ENCODE measurements at places on chromosomes 16 and 17. TPM values are rescaled to one million over a fixed set of nuclear protein-coding genes. Genes with fewer than 3 reads are reported as not detected.

- no peaks in the 10 kb centered on the region for H3K4me1 ChIP-seq
- H3K27ac ChIP-seq, result no peak overlapping the region
- no peaks in the 10 kb centered on the region for H3K27me3 ChIP-seq
- peaks cover 17% of the 10 kb centered on the region for H3K36me3 ChIP-seq
These were observed 23.8 kb downstream of the UNC13D start for GRCh38 chr17:75820094-75821080.

- DNase-seq, result no peak
- H3K4me1 ChIP-seq, result no peaks in the 10 kb centered on the region
- no peaks in the 10 kb centered on the region for H3K27me3 ChIP-seq
- H3K36me3 ChIP-seq, result no peaks in the 10 kb centered on the region
- H3K4me3 ChIP-seq, result no peak overlapping the region
These were observed 185.6 kb downstream of the UTP18 start for GRCh38 chr17:51445946-51446345.

GRCh38 chr16:19240494-19240893 lies 45.0 kb upstream of the CLEC19A start:
- H3K27ac ChIP-seq, result no peak overlapping the region
- no peaks in the 10 kb centered on the region for H3K4me1 ChIP-seq
- no peaks in the 10 kb centered on the region for H3K27me3 ChIP-seq
- DNase-seq, result no peak

GRCh38 chr16:5971924-5972323 lies 874.3 kb upstream of the EEF2KMT start:
- H3K4me1 ChIP-seq, result no peaks in the 10 kb centered on the region
- H3K4me3 ChIP-seq, result no peak overlapping the region
- H3K36me3 ChIP-seq, result no peaks in the 10 kb centered on the region
- peak; percentile 34 for DNase-seq
- no peaks in the 10 kb centered on the region for H3K27me3 ChIP-seq

SCGB1C2 gene
- not detected for total RNA-seq

MT1E gene
- 251 TPM for total RNA-seq

GRCh38 chr17:41324180-41325075 lies 8.9 kb upstream of the KRTAP17-1 start:
- H3K27ac ChIP-seq, result no peak overlapping the region
- H3K4me1 ChIP-seq, result peaks cover 5% of the 10 kb centered on the region
- H3K27me3 ChIP-seq, result no peaks in the 10 kb centered on the region
- no peak for DNase-seq
- no peak overlapping the region for H3K4me3 ChIP-seq

DNA sequence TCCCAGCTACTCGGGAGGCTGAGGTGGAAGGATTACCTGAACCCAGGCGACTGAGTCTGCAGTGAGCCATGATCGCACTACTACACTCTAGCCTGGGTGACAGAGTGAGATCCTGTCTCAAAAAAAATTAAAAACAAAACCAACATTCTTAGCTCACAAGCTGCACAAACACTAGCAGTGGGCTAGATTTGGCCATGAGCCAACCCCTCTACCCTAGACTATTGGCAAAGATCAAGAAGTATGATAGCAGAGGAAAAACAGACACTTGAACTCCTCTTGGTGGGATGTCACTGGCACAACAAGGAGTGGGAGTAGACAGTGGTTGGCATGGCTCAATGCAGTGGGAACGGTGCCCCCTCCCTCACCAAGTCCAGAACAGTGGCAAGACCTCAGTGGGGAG lies 19.6 kb upstream of the RIPOR1 start:
- no peak for DNase-seq
- H3K4me3 ChIP-seq, result no peak overlapping the region
- no peak overlapping the region for H3K27ac ChIP-seq

- peaks cover 7% of the 10 kb centered on the region for H3K4me1 ChIP-seq
- H3K4me3 ChIP-seq, result no peak overlapping the region
- DNase-seq, result no peak
- no peak overlapping the region for H3K27ac ChIP-seq
- peaks cover 3% of the 10 kb centered on the region for H3K36me3 ChIP-seq
These were observed 5.9 kb downstream of the FAHD1 start for GRCh38 chr16:1832838-1833454.

DNA sequence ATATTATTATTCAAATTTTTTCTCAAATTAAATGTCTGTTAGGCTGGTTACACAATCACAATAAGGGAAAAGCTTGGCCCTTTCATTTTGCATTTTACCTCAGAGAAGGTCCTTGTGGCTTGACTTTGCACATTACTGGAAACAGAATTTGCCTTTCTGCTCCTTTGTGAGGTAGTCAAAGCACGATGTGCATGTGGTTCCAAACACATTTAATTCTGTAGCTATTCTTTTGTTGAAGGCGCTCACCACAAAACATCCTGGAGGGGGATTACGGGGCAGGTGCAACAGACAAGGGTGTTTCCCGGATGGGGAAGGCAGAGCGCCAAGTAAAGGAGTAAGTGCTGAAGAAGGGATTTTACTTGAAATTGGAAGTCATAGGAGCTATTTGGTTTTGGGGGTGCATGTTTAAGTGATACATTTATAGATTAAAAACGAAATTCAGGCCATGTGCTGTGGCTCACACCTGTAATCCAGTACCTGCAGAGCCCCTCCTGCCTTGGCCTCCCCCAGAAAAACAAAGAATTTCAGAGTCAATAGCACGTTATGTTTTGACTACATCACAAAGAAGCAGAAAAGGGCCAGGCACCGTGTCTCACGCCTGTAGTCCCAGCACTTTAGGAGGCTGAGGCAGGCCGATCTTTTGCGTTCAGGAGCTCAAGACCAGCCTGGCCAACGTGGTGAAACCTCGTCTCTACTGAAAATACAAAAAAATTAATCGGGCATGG lies 31.2 kb upstream of the TENT4B start:
- H3K36me3 ChIP-seq, result no peaks in the 10 kb centered on the region
- no peak overlapping the region for H3K27ac ChIP-seq
- H3K4me1 ChIP-seq, result no peaks in the 10 kb centered on the region
- DNase-seq, result no peak
- no peak overlapping the region for H3K4me3 ChIP-seq

GRCh38 chr16:68265078-68265920 lies 973 bp downstream of the SLC7A6 start:
- H3K4me1 ChIP-seq, result peaks cover 5% of the 10 kb centered on the region
- H3K4me3 ChIP-seq, result peak overlapping the region; percentile 79
- peaks cover 1% of the 10 kb centered on the region for H3K36me3 ChIP-seq
- no peaks in the 10 kb centered on the region for H3K27me3 ChIP-seq

DNA sequence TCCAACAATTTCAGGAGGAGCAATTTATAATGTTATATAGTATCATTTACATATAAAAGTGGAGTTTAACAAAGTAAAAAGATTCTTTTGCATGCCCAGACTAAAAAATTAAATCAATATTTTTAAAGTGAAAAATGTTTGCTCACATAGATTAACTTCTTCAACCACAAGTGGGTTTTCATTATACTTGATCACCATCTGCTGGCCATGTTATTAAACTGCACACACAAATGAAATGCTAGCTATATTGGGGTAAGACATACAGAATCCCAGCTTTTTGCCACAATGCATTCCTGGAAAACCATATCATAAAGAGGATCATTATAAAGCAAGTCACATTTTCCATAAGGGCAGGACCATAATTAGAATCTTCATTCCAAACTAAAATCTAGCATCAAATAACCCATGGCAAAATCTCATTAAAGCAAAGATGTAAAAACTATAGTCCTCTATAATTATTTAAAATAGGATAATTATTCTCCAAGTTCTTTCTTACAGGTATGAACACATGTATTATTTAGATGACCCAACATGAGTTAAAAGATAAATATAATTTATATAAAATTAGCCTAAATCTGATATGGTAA lies 26.3 kb downstream of the CEP112 start:
- no peak overlapping the region for H3K4me3 ChIP-seq
- H3K4me1 ChIP-seq, result no peaks in the 10 kb centered on the region
- no peak overlapping the region for H3K27ac ChIP-seq
- H3K36me3 ChIP-seq, result no peaks in the 10 kb centered on the region

GRCh38 chr17:83051396-83052240 lies 27.8 kb upstream of the METRNL start:
- H3K4me1 ChIP-seq, result peaks cover 25% of the 10 kb centered on the region
- H3K27ac ChIP-seq, result peak overlapping the region; percentile 84
- peak; percentile 96 for DNase-seq
- no peaks in the 10 kb centered on the region for H3K36me3 ChIP-seq

- no peaks in the 10 kb centered on the region for H3K27me3 ChIP-seq
- no peak overlapping the region for H3K4me3 ChIP-seq
- peaks cover 2% of the 10 kb centered on the region for H3K36me3 ChIP-seq
- DNase-seq, result no peak
- no peak overlapping the region for H3K27ac ChIP-seq
These were observed 19.8 kb downstream of the GSE1 start for GRCh38 chr16:85632709-85633437.

SP6 gene
- not detected for total RNA-seq

HS3ST6 gene
- total RNA-seq, result not detected

NECAB2 gene
- total RNA-seq, result under 0.01 TPM

DNA sequence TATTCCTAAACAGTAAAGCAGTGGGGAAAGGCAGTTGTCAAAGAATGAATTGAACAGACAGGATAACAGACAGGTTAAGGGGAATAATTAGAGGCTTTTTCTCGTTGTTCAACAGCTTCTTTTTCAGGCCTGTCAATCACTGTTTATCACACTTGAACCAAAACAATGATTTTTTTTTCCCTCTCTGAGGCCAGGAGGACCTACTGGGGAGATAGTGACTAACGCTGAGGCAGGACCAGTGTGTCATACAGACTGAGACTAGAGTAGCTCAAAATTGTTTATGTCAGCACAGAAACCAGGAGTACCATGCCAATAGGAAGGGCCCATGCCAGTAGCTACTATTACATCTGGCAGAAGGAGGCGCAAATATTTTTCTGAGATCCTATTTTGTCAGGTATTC lies 41.3 kb upstream of the NLK start:
- H3K4me3 ChIP-seq, result no peak overlapping the region
- H3K27ac ChIP-seq, result no peak overlapping the region
- no peaks in the 10 kb centered on the region for H3K36me3 ChIP-seq
- DNase-seq, result no peak
- no peaks in the 10 kb centered on the region for H3K4me1 ChIP-seq

RAD51D gene
- 9.8 TPM for total RNA-seq

- H3K4me3 ChIP-seq, result no peak overlapping the region
- no peaks in the 10 kb centered on the region for H3K4me1 ChIP-seq
- no peaks in the 10 kb centered on the region for H3K27me3 ChIP-seq
- no peak for DNase-seq
- no peak overlapping the region for H3K27ac ChIP-seq
- H3K36me3 ChIP-seq, result no peaks in the 10 kb centered on the region
These were observed 266.7 kb downstream of the ENGASE start for GRCh38 chr17:79341222-79341780.
